Stimulated activated CD8-positive, alpha-beta memory T cell treated with anti-CD3 and anti-CD28 coated beads, Interleukin-2, amount 100 ng/mL, for 1 hour (primary cell): ENCODE measurements at places on chromosomes 7 and 10.

- DNase-seq: no peak
Measured at GRCh38 chr10:36688717-36689116, 436.7 kb upstream of the ANKRD30A start.

- DNase-seq: no peak
Measured at GRCh38 chr7:86972072-86972471, 87.4 kb downstream of the ELAPOR2 start.

DNA sequence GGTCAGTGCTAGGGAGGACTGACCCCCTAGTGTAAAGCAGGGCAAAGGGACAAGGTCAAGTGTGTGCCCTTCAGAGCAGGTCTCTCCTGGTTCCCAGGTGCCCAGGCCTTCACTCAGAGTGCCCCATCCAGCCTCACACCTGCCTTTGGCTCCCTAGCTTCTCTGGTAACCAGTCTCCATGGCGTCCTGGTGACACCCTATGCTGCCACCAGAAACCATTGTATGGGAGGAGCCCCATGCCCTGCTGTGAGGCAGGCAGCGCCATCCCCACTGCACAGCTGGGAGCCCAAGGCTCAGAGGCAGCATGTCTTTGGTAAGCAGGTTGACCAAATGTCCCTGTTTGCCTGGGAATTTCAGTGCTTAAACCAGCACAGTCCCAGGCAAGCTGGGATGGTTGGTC, 33.1 kb upstream of the HMX3 start:
- DNase-seq: no peak

- no peak for DNase-seq
Measured at GRCh38 chr7:22632674-22633073, 94.3 kb upstream of the IL6 start.

GRCh38 chr10:66882271-66882670, 43.6 kb upstream of the LRRTM3 start:
- no peak for DNase-seq

- no peak for DNase-seq
Measured at GRCh38 chr10:31820096-31820495, 108.5 kb downstream of the ARHGAP12 start.

GRCh38 chr10:61992671-61993668, 91.5 kb downstream of the ARID5B start:
- no peak for DNase-seq

GRCh38 chr7:98724591-98724990, 107.5 kb downstream of the NPTX2 start:
- no peak for DNase-seq

DNA sequence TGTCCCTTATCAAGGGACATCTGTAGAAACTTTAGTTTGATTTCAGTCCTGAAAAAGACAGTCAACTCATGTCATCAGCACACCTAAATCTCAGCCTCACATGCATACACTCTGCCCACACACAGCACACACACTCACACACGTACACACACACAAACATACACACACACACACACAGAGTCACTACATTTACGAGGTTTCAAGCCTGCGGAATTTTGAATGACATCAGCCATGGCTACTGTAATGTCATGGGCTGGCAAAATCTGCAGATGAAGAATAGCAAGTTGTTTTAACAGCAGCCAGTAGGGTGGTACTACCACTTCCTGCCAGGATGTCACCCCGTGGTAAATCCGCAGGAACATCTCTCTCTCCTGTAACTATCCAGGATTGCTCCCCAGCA, 37.1 kb upstream of the EZH2 start:
- no peak for DNase-seq

- DNase-seq: no peak
Measured at GRCh38 chr7:47771990-47772360, 176.3 kb downstream of the PKD1L1 start.

GRCh38 chr7:22871661-22872060, 49.0 kb upstream of the TOMM7 start:
- no peak for DNase-seq

DNA sequence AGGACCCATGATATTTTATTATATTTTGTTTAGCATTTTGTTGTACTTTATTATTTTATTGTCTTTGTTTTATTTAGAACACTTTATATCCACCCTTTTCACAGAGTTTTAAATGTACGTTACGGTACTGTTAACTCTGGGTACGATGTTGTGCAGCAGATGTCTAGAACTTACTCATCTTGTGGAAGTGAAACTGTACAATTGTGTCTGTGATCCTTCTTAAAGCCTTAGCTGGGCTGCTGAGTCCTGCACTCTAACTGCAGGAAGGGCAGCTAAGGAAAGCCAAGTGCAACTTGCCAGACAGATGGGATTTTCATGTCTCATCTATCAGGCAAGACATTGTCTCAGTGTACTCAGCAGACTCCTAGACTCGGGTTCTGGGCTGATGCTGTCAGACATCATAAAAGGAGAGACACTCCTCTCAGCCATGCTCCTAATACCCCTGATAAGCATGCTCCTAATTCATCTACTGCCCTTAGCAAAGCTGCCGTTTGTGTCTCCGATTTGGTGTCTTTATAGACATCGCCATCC, 14.6 kb upstream of the INSYN2A start:
- no peak for DNase-seq

GRCh38 chr7:93161181-93161762, 13.1 kb upstream of the SAMD9L start:
- DNase-seq: no peak
